ENCODE measurements at places on chromosomes 5 and 9.

- no peak for DNase-seq
Measured at GRCh38 chr5:95673081-95673480, 9.7 kb downstream of the SPATA9 start.

GRCh38 chr5:124436294-124436693, 310.1 kb downstream of the ZNF608 start:
- DNase-seq = no peak

DNA sequence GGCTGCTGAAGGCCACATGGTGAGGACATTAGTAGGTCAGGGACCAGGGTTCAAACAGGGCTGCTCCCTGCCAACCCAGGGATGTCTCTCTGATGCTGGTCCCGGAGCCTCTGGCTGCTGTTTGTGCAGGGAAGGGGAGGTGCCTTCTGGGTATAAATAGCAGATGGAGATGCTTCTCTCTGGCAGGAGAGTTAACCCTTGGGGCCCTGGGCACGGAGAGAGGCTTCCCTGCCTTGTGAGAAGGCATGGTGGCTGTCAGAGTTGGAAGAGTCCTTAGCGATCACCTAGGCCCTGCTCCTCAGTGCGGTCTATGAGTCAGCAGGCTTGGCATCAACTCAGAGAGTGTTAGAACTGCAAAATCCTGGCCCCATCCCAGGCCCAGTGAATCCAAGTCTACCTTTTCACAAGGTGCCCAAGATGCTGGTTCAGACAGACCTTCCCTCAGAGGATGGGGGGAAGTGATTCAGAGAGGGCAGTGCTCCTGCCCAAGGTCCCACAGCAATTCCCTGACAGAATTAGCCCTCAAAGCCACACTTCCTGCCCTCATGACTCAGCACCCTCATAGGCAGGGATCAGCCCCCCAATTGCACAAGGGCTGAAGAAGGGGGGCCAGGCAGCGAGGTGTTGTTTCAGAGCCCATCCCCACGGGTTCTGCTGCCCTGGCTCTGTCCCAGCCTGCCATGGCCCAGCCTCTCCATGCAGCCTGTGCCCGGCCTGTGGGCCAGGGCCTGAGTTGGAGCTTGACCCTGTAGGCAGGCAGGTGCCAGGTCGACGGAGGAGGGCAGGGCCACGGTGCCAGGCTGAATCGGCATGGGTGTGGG, 25.6 kb downstream of the CAMK2A start:
- no peak for DNase-seq

- DNase-seq = no peak
Measured at GRCh38 chr5:177496070-177496726, 1.2 kb downstream of the PDLIM7 start.

DNA sequence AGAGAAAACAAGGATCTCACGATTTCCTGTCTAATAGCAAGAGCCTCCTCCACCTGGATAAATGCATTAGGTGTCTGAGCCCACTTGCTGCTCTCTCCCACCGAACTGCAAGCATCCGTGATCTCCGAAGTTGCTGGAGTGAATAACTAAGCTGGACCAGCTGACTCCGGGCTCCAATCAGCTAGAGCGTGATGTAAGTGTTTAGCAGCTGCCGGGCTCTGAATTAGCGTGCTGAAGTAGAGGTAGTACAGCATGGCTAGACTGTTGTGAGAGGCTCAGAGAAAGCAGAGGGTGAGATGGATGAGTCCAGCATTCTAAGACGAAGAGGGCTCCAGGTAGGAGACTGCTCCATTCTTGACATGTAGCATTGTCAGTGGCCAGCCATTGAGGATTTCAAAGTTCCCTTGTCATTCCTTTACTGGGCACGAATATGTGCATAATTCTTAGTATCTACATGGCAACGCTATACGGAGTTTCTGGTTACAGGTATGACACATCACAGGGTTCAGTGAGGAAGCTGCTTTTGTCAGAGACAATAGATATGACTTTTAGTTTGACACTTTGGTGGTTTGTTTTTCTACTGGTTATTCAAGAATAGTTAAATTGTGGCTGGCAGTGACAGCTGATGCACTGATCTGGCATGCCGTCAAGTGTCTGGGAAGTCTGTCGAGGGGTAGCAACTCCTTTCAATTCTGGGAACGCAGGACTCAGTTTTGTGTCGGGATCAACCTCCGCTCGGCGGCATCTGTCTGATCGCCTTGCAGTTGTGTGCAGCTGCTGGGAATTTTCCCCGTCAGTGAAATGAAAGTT, 232.6 kb downstream of the MAST4 start:
- no peak for DNase-seq

- DNase-seq = no peak
Measured at GRCh38 chr9:99660191-99660636, 161.5 kb upstream of the NR4A3 start.

- DNase-seq = no peak
Measured at GRCh38 chr9:131656356-131657036, 83.4 kb downstream of the RAPGEF1 start.

GRCh38 chr9:116061546-116062205, 91.9 kb upstream of the PAPPA start:
- no peak for DNase-seq

DNA sequence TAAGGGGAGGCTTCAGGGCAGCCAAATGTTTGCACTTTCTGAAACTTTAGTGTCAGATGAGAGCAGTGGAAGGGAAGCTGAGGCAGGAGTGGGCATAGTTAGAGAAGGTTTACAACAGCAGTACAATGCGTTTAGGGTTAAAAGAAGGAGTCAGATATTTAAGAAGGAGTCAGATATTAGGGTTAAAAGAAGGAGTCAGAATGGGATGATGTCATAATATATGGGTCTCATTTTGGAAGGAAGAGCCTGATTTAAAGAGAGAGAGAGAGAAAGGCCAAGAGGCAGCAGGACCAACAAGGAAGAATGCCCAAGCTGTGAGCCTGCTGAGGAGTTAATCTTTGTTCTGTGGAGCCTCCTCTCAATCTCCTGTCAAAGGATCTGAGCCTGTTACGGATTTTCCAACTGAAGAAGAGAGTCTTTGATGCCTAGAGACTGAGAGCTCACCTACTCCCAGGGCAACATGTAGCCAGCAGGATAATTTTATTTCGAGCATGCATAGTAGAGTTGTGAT, 9.5 kb downstream of the ISL1 start:
- DNase-seq = no peak

GRCh38 chr9:8555762-8556500, 756.4 kb upstream of the DMAC1 start:
- no peak for DNase-seq

GRCh38 chr5:68918306-68918705, 175.5 kb upstream of the SLC30A5 start:
- no peak for DNase-seq

DNA sequence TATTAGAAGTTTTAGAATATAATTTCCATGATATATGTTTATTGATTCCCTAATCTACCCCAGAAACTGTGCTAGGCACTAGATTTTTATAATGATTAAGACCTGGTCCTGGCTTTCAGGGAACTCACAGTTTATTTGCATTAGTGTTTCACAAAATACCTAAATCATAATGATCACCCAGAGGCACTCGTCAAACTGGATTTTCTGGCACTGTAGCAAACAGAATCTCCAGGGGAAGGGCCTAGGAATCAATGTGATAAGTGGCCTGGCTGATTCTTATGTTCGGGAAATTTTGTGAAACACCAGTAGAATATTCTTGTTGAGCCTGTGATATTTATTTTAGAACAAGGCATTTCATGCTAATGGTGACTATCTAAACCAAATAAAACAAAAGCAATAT, 37.4 kb upstream of the SRP19 start:
- no peak for DNase-seq

Data from right renal cortex interstitium (tissue), 3 donors.